ENCODE measurements at places on chromosomes 1 and 21.

DNA sequence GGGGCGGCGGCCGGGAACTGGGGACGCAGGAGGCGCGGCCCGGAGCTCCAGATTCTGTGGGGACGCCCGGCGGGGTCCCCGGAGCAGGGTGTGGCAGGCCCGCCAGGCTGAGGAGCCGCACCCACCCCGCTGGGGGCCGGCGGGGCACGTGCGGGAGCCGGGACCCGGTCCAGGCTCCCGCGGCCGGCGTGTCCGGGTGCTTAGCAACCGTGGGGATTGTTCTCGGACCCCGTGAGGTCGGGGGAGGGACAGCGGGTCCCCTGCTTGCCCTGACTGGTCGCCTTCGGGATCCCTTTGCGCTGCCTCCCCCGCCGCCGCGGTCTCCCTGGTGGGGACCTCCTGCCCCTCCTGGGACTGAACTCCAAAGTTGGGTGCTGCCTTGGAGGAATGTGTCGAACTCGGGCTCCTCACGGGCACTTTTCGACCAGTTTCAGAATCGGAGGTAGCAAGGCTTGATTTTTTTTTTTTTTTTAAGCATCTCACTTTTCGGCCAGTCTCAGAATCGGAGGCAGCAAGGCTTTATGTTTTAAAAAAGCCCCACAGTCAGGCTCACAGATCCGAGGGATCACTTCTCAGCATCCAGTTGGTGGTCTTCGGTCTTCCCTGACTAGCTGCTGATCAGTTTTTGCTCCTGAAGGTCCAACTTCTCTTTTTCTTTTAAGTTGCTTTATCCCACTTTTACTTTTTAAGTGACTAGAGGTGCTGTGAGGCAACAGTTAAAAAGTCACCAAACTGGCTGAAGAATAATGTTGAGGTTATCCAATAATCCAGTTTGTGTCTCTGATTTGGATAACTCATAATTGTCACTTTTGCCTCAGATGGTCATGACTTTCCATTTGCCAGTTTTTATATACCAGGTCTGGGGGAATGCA is 648 bp downstream of the FAM76A start:
- DNase-seq = peak; percentile 54

DNA sequence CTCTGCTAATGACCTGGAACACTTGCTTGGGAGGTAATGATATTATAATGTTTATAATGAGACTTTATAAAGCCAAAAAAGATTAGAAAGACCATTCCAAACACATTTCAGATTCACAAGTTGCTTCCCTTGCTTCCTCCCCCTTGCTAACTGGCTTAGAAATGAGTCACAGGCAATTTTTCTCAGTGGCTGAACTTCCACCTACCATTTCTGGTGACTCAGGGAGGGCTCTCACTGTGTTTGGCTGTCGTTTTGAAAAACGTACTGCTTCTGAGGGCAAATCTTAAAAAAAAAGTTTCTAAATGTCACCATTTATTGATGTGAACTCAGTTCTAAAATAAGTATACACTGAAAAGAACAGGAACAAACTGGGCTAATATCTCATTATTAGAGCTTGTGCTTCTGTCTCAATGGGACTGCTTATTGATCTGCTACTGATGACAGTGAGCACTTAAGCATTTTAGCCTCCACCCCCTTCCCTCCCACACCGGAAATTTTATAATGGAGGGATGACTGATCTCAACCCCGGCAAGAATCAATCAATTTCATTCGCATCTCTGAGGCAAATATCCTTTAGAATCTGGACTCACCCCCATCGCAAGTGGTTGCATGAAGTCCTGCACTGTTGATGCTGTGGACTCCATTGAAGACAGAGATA is 278.3 kb downstream of the KCTD3 start:
- peak; percentile 65 for DNase-seq

DNA sequence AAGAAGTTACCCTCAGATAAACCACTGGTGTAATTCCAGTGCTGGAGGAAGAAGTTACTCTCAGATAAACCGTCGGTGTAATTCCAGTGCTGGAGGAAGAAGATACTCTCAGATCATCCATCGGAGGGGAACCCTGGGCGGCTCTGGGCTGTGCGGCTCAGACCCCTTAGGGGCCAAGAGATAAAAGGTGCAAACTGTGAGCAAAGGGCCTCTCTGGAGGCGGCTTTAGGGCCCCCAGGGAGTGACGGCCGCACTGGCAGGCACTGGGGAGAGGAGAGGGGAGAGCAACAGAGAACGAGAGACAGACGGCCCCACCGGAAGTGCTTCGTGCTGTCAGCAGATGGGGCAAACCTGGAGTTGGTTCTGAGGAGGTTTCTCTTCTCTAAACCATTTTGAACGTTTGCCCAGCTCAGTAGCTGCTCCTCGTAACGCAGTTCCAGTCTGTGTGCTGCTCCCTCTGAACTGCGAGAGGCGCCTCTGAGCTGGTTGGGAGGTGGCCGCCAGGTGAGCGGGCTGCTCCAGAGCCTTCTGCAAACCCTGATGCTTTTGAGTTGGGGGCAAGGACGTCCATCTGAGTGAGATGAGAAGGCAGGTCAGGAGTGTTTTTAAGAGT is 62.6 kb upstream of the COL6A1 start:
- no peak for DNase-seq

DNA sequence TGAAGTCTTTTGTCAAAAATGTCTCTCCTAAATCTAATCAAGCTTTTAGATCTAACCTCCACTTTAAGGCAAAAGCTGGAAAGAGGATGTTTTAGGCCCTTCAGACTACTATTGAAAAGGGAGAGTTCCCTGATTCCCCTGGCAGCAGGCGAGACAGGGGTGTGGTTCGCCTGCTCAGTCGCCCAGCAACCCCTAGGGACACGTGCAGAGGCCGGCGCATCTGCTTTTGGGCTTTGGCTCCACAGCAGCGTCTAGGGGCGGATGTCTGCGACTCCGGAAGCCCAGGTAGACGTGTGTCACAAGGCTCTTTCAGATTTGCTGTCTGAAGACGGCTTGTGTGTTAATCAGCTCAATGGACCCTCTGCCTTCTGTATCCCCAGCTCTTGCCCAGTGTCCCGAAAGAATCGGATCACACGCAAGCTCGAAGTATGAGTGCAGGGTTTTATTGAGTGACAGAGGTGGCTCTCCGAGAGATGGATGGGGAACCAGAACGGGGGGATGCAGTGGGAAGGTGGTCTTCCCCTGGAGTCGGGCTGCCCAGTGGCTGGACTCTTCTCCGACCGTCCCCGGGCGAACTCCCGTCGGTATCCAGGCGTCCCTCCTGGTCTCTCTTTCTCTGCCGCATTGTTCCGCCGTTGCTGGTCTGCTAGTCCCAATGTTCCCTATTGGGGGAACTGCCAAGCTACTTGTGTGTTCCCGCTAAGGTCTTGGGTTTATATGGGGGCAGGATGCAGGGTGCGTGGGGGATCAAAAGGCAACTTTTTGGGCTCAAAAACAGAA is 45.5 kb downstream of the OLFML2B start:
- DNase-seq = no peak

DNA sequence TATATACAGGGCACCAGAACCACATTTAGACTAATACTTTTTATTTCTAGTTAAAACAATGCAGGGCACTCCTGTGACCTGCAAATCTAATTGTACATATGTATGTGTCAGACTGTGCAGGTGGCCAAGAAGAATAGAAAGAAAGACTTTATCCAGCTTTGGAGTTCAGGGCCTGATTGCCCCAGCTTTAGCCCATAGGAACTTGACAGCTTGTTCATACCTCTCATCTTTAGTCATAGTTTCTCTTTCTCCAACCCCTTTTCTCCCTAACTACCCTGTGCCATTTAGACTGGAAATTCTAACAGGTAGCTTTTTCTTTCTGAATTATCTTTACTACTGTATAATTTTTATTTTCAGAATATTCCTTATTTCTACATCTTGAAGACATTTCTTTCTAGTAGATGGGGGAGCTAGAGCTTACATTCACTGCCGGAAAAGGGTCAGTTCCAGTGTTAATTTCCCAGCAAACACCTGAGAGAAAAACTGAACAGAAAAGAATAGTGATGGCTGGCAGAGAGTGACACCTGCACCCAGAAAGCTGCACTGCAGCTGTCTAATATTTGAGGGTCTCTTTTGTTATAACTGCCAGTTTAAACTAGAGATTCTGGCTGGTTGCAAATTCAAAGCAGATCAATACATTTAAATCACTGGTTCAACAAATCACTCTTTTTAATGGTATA is 8.4 kb downstream of the YBX1 start:
- no peak for DNase-seq

- no peak for DNase-seq
Observed at GRCh38 chr1:39894884-39895495, 6.7 kb downstream of the MYCL start.

DNA sequence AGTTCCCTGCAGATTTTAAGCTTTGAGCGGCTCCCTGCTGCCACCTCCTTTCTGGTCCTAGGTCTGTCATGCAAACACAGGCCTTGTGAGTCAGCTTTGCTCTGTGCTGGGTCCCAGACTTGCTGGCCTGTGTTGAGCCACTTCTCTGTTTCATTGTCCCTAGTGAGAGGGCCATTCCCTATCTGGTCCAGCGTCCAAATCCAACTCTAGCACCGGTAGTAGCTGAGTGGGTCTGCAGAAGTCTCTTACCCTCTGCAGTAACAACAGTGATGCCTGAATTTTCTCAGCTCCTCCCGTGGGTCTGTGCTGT is 5.8 kb downstream of the TTC22 start:
- peak; percentile 14 for DNase-seq

- DNase-seq = no peak
Observed at GRCh38 chr1:225462714-225463574, 35.1 kb upstream of the LBR start.

DNA sequence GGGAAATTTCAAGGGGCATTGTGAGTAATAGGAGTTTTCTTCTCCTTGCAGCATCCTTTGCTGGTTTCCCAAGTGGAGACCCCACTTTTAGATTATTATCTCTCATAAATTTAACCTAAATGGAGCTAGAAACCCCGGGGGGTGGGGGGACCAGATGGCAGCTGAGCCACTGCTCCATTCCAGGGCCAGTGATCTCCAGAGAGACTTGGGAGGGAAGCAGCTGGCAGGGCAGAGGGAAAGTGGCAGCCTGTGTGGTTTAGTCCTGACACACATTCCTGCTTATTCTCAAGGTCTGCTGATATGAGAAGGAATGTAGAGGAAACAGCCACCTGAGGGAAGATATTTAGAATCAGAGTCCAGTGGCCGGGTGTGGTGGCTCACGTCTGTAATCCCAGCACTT is 16.3 kb downstream of the PCP4L1 start:
- no peak for DNase-seq

- DNase-seq = no peak
Observed at GRCh38 chr1:91685994-91686393, 185.3 kb downstream of the CDC7 start.

DNA sequence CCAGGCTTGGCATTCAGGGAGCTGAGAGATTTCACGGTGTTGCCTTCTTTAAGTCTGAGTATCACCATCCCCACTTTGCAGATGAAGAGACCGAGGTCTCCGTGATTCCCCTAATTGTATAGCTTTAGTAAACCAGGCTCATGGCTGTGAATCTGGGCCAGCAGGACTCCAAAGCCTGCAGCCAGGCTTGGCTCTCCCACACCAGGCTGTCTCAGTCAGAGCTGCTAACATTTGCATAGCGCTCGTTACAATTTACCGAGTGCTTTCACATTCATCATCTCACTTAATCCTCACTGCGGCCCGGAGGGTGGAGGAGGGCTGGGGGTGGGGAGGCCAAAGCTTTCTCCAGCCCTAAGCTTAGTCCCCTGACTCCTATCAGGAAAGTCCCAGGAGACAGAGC is 11.7 kb downstream of the C1orf94 start:
- no peak for DNase-seq

DNA sequence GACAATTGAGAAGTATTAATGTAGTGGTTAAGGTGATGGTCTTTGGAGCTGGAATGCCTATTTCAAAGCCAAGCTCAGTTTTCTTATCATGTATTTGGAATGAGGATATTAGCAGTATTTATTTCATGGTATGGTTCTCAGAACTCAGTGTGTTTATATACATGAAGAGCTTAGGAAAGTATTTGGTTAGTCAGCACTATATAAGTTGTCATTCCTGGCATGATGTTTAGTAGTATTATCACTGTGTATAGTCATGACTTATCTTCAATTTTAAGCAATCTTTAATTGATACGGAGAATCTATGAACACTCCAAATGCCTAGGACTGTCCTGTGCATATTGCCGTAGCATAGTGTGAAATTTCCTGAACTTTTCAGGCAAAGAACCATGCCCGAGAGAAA is 501.9 kb upstream of the USP24 start:
- DNase-seq = no peak

- DNase-seq = peak; percentile 96
Observed at GRCh38 chr1:28437924-28438699, 67.7 kb upstream of the RCC1 start.

GRCh38 chr1:224749916-224750315 is 133.8 kb downstream of the CNIH3 start:
- DNase-seq = no peak

- peak; percentile 98 for DNase-seq
Observed at GRCh38 chr1:67685067-67685557, at the start of gene GADD45A. GADD45A (plus strand) TSS chr1:67685201; CDS start chr1:67685495, 294 bp downstream.

DNA sequence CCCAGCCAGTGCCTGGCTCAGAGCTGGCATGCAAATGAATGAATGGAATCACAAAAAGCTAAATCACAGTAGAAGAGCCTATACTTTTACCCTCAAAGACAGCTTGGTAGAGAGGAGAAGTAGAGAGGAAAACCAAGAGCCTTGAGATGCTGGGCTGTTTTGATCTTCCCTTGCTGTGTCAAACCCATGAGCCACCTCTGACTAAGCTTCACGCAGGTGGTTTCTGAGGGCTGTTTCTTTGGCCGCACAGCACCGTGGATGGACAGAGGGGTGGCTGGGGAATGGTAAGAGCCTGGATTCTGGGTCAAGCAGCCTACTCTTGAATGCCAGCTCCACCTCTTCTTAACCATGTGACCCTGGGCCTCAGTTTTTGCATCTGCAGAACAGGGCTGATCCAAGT is 18.6 kb downstream of the ABCG1 start:
- DNase-seq = no peak

GRCh38 chr1:31327381-31327780 is 30.5 kb downstream of the ZCCHC17 start:
- DNase-seq = no peak

GRCh38 chr1:116704278-116704677 is 36.7 kb upstream of the IGSF3 start:
- DNase-seq = no peak

- DNase-seq = no peak
Observed at GRCh38 chr1:72662918-72663317, 380.6 kb upstream of the NEGR1 start.

- no peak for DNase-seq
Observed at GRCh38 chr1:1254667-1254998, 8.1 kb upstream of the C1QTNF12 start.

- no peak for DNase-seq
Observed at GRCh38 chr1:86487131-86487810, 18.5 kb downstream of the CLCA1 start.

GRCh38 chr1:59638231-59638711 is 176.5 kb upstream of the HOOK1 start:
- DNase-seq = no peak

Data from RKO (cell line).